ENCODE measurements at places on chromosomes 6 and 20.
A peak's percentile ranks its signal among the peaks of the same experiment; 100 is the strongest.

GRCh38 chr20:50270569-50270968 is 79.9 kb downstream of the CEBPB start:
- no peak for DNase-seq

DNA sequence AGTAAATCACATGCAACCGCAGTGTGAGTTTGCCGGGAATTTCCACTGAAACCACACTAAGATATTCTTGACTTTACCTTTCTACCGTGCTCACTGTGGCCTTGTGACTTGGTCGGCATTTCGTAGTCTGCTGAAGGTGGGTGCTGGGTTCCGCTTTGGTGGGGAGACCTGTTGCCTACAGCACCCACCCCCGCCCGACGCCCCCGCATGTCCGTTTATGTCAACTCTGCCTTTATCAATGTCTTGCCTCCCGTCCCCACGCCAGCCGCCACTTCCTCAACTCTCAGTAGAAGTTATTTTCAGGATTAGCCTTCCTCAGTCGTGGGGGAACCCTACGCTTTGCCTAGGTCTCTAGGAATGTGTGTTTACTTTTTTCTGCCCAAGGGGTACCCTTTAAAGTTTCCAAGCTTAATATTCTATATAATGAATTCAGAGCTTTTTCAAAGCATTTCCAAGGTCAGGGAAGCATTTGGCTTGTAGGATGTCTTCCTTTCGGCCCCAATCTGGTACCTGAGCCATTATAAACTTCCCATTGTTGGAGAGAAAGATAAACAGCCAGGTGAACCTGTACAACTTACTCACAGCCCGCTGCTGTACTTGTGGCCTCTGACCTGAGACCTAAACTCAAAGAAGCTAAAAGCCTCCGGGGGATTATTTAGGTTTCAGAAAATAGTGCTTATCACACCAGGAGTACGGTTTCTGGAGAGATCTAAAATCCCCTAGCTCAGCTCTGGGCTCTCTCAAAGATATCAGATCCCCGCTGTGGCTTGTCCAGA is 54.2 kb downstream of the TBC1D7 start:
- DNase-seq = no peak

DNA sequence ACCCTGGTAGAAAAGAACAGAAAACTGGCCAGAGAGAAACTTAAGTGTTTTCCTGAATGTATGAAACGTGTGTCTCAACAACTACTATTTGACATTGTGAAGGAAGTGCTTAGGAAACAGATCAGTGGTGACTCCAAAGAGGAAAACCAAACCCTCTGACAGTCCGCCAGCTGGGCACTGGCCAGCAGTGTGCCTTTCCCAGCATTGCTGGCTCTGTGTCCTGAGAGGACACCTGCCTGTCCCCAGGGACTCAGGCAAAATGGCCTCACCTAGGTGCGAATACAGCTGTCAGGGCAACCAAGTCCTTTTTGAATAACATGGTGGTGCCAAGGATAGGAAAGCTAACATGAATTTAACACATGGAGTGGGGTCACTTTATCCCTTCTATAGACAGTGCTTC is 72.5 kb downstream of the NDUFAF5 start:
- peak; percentile 30 for DNase-seq

- no peak for DNase-seq
These were observed 26.4 kb downstream of the MRS2 start for GRCh38 chr6:24429146-24429545.

GRCh38 chr6:3533981-3534380 is 77.1 kb upstream of the SLC22A23 start:
- DNase-seq = no peak

GRCh38 chr20:45290677-45291355 is 15.8 kb upstream of the RBPJL start:
- peak; percentile 83 for DNase-seq

- DNase-seq = no peak
These were observed 8.2 kb downstream of the CUL7 start for GRCh38 chr6:43045371-43045930.

DNA sequence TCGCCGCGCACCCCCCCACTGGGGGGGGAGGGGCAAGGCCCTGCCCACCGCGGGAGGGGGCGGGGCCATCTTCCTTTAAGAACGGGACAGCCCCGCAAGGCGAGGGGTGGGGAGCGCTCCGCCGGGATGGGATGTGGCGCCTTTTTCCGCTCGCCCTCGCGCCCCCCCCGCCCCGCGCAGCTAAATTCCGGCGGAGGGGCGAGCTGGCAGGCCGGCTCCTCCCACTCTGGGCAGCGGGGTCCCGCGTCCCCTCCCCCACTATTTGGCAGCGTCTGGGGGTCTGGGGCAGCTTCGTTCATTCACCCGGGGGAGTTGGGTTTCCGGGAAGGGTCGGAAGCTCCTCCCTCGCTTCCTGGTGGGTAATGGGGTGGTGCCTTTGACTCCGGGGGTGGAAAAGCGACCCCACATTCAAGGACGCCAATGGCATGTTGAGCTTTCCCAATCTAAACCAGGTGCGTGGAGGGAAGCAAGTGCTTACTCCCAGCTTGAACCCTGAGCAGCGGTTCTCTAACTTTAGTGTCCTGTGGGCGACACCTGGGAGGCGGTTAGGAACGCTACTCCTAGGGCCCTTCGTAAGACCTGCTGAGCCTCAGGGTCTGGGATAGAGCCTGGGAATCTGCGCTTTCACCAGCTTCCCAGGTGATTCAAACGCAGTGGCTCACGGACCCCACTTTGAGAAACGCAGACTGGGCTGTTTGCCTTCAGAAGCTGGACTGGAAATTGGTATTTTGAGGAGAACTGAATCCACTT is 927 bp downstream of the ASXL1 start:
- DNase-seq = peak; percentile 88

DNA sequence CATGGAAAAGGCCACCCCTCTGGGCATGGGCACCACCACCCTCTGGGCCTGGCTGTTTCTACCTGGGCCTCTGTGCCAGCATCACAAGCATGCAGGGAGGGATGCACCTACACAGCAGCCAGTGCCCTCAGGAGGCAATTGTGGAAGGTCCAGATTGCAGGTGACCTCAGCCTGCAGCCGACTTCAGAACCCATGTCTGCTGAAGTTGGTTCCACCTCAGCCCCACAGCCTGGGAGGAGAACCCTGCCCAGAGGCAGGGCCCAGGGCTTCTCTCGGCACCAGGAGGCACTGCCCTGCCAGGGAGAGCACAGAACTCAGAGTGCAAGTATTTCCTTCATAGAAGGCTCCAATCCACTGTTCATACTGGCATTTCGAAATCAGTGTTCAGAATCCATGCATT is 149.8 kb downstream of the TTLL2 start:
- no peak for DNase-seq

Data from GM23248 (cell line).